ENCODE measurements at places on chromosomes 3 and 15.

DNA sequence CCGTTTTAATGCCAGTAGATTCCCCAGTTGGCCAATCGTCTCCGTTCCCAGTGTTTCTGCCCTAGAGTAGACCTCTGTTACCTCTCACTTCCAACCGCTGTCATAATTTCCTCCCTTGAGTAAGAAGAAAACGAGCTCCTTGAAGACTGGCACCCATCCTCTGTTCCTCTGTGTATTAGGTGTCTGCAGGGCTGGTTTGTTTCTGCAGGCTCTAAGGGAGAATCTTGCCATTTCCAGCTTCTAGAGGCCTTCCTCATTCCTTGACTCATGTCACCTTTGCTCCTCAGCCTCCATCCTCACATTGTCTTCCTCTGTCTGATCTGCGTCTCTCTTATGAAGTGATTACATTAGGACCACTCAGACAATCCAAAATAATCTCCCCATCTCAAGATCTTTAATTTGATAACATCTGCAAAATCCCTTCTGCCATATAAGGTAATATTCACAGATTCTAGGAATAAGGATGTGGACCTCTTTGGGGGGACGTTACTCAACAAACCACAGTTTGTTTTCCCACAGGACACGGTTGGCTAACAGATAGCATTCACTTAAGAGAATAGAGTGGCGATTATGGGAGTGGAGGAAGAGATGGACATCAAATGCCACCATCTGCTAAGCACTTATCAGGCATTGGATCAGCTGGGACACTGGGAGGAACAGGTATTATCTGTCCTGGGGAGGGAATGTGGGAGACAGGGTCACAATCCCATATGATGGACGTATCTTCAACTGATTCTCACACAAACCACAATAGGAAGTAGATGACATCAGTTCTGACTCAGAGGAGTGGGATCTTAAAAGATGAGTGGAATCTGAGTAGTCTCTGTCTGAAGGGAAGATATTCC is 17.1 kb downstream of the ARHGAP31 start:
- no peak for DNase-seq

GRCh38 chr3:58625196-58625824 is 41.3 kb downstream of the FAM3D start:
- no peak for DNase-seq

DNA sequence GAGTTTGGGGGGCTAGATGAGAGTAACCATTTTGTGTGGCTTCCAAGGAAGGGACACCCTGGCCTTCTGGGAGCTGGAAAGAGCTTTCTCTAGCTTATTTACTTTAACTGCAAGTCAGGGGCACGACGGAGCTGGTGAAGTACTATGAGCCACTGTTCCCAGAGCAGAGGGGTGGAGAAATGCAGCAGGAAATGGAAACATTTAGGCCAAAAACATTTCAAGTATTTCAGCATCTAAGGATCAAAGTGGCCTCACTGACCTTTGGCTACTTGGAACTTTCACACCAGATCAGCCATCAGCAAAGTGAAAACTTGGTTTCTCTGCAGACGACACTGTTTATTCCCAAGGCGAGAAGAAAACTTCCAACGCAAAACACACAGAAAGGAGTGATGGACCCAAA is 7.9 kb downstream of the DGKG start:
- DNase-seq: no peak

- no peak for DNase-seq
These were observed 21.9 kb downstream of the IL12A start for GRCh38 chr3:160010578-160010977.

DNA sequence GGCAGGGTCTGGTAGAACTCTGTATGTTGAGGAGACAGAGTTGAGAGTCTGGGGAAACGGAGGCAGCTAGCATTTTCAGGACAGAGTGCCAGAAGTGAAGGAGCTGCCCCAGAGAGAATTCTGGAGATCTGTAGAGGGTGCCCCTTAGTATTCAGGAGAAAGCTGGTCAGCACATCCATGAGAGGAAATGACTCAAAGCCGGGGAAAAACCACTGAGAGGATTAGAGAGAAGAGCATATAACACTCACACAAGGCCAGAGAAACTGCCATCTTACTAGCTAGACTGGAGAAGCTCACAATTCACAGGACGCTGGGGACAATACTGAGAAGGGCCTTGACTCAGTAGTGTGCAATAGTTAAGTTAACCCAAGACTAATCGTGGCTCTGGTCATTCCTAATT is 75.7 kb upstream of the DPPA4 start:
- no peak for DNase-seq

DNA sequence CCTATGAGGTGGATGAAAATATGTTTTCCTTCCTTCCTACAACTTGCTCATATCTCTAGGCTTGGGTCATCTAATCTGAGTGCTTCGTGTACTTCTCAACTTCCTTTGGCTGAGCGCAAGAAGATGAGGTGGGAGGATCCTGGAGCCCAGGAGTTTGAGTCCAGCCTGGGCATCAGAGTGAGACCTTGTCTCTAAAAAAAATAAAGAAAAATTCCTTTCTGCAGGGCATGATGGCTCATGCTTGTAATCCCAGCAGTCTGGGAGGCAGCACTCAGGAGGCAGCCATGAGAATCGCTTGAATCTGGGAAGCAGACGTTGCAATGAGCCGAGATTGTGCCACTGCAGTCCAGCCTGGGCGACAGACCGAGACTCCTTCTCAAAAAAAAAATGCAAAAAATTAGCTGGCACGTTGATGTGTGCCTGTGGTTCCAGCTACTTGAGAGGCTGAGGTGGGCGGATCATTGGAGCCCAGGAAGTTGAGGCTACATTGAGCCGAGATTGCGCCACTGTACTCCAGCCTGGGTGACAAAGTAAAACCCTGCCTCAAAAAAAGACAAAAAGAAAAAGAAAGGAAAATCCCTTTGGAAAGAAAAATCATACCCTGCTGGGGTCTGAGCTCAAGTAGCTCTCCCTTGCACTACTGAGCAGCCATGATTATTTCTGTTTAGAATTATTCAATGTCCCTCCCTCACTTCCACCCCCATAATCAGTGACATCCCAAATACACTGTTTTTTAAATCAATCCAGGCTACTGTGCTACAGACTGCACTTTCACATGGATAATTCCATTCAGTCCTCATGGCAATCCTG is 28.0 kb upstream of the RAB11A start:
- no peak for DNase-seq

DNA sequence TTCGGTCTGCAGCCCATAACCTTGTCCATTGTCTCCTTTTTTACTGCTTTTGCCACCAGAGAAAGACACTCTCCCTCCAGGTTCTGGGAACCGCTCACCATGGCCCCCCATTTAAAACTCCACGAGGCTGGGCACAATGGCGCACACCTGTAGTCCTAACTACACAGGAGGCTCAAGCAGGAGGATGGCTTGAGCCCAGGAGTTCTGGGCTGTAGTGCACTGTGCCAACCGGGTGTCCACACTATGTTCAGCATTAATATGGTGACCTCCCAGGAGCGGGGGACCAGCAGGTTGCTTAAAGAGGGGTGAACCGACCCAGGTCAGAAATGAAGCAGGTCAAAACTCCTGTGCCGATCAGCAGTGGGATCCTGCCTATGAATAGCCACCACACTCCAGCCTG is 28.0 kb upstream of the IDH2 start:
- no peak for DNase-seq

DNA sequence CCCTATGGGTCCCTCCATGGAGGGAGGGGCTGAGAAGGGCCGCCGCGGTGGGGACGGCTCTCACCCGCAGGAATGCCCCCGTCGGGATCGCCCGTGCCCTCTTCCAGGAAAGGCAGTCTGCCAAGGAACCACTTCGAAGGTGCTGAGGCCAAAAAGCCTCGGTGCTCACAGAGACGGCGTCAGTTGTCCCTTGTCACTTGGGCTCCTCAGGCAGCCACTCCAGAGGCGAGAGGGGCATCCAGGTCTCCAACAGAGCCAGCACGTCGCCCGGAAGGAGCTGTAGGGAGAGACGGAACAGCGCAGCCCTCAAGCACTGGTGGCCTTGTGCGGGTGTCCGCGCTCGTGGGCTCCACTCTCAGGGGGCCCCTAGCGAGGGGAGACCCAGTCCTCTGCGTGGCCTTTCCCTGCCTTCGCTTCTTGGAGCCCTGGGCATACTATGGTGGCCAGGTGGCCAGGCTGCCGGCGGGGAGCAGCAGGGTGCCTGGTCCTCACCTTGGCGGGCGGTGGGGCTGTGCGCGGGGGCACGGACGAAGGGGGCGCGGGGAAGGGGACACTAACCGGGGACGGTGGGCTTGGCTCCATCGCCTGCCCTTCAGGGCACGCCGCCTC is 994 bp downstream of the MESP1 start:
- no peak for DNase-seq

- DNase-seq: no peak
These were observed 25.0 kb upstream of the BCL6 start for GRCh38 chr3:187770224-187770623.

GRCh38 chr3:14488286-14489041 is 51.7 kb downstream of the GRIP2 start:
- no peak for DNase-seq

DNA sequence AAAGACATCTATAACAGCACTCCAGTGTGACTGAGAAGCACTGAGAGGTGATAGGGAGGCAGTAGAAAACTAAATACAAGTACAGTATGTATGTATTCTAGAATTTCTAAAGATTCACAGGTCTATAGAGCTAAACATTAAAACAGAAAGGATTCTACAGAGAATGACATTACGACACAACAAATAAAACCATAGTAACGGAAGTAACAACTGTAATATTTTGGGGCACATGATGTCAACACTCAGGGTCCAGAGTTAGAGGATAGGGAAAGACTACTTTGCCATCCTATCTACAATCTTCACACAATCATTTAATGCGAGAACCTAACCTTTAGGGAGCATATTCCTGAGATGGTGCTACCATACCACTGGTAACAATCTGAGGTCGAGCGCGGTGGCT is 13.6 kb downstream of the UBXN7 start:
- DNase-seq: no peak

DNA sequence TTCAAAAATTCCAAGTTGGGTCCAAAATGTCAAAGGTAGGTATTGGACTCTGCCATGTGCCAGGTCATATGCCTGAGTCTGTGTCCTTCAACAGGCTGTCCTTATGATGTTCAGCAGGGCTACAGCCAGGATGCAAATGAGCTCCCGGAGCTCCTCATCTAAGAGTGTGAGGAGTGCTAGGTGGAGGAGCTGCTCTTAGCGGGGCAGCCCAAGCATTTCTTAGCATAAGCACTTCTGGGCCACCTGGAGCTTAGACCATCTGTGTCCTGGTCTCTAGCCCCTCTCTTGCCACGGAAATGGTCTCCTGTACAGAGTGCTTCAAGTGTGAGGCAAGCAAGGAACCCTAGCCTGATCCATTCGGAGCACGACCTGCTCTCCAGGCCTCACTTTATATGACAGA is 64.6 kb upstream of the PRR23C start:
- no peak for DNase-seq

GRCh38 chr3:67689806-67690205 is 35.4 kb upstream of the SUCLG2 start:
- no peak for DNase-seq

- DNase-seq: no peak
These were observed 170.8 kb downstream of the MOBP start for GRCh38 chr3:39638301-39638700.

DNA sequence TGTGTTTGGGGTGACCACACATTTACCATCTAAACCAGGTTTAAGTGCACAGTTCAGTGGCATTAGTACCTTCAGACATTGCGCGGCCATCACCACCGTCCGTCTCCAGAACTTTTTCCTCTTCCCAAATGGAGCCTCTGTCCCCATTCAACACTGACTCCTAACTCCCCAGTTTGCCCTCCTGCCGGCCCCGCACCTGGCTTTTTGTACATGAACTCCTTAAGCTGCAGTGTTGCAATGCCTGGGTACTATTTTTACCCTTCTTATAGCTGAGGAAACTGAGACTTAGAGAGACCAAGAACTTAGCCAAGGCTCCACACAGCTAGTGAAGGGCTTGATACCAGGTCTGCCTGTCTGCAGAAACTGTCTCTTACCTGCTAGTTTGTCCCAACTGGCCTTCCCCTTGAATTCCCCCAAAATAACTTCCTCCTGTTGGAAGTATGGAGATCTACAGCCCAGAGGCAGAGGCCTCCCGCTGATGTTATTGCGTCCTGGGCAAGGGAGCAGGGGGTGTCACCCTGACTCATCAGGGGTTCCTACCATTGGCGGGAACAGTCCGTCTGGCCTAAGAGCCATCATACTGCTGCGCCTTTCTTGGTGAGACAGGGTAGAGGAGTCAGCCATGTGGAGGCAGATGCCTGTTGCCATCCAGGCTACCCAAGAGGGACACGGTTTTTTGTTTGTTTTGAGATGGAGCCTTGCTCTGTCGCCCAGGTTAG is 65.6 kb downstream of the GRIP2 start:
- DNase-seq: no peak

- DNase-seq: no peak
These were observed 119.7 kb downstream of the SST start for GRCh38 chr3:187550446-187550845.

GRCh38 chr15:100968050-100968966 is 49.2 kb downstream of the LRRK1 start:
- DNase-seq: no peak

DNA sequence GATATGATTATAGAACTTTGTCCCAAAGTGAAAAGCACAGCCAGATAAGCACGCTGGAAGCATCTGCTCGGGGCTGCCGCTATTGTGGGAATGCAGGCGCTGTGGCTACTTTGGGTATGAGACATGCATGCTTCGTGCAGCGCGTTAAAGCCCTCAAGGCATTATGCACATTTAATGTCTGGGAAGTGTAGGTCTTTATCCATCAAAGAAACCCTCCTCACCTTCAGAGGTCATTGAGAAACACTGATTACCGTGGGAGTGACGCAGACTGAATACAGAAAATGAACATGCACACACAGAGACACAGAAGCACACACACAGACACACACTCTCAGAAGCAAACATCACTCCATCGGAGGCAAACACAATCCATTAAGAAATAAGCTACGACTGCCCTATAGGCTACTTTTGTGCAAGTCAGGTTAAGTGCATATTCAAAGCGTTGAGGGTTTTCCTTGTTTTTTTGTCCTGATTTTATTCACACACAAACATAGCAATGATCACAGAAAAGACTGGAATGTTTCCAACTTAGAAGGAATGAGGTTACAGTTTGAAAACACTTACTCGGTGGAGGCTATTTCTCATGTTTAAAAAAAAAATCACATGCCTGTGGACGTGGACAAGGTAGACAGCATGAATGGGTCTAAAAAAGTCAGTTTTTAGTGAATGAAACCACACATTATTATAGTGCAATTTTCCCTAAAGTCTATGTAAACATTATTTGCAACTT is 68.5 kb downstream of the PLCH1 start:
- DNase-seq: no peak
